ENCODE measurements at places on chromosomes 1 and 21. TPM values are rescaled to one million over a fixed set of nuclear protein-coding genes. Genes with fewer than 3 reads are reported as not detected.

The PCP4L1 gene
- not detected for total RNA-seq

The S100A8 gene
- total RNA-seq = not detected

The SLC25A34 gene
- 0.54 TPM for total RNA-seq

The VAMP3 gene
- total RNA-seq = 115 TPM

The NUP210L gene
- not detected for total RNA-seq

The OR2W3 gene
- not detected for total RNA-seq

The NHLH2 gene
- total RNA-seq = not detected
